ENCODE measurements at places on chromosomes 3 and 15.
A peak's percentile ranks its signal among the peaks of the same experiment; 100 is the strongest.

DNA sequence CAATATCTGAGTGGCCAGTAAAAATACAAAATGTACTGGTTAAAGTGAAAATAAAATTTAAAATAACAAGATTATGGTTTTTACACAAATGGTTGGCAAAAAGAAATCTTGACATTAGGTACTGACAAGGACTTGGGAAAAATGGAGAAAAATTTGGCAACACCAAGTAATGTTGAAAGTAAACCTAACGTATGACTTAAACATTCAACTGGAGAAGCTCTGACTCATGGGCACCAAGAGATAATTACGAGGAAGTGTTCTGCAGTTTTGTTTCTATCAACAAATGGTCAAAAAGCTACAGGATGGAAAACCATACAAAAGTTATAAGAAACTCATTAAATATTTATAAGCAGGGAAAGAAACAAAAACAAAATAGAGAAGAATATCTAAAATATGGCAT is 177.7 kb downstream of the ZNF385D start:
- no peak for DNase-seq

DNA sequence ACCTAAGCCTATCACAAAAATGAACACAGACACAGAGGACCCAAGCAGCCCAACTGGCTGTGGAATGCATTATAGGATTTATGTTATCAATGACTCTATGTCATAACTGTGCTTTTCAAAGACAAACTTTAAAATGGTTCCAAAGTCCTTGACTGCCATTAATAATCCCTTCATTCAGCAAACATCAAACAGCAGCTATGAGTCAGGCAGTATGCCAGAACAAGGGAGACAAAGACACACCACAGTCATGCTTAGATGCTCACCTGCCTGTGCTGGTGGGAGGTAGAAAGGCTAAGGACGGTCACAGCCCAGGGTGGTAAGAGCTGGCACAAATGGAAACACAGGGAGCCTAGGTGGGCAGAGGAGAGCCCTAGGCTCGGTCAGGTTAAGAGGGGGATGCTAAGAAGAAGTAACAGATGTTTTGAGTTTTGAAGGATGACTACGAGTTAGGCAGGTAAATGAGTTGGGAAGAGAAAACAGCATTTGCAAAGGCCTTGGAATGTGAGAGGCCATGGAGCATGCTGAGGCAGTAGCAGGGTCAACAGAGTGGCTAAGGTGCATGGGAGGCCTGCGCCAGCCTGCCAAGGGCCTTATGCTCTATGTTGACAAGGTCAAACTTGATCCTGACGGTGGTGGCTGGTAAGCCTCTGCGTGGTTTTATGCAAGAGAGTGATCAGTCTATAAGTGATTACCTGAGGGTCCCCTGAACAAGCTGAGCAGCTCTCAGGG is 23.0 kb downstream of the NMNAT3 start:
- no peak for DNase-seq

GRCh38 chr15:50765195-50765967 is at the start of gene SPPL2A:
Gene SPPL2A, minus strand, starts transcription at chr15:50765706. Its CDS starts 173 bp downstream, at chr15:50765533.
- peak; percentile 73 for DNase-seq

GRCh38 chr3:171159024-171159821 is 132.7 kb upstream of the SLC2A2 start:
- no peak for DNase-seq

DNA sequence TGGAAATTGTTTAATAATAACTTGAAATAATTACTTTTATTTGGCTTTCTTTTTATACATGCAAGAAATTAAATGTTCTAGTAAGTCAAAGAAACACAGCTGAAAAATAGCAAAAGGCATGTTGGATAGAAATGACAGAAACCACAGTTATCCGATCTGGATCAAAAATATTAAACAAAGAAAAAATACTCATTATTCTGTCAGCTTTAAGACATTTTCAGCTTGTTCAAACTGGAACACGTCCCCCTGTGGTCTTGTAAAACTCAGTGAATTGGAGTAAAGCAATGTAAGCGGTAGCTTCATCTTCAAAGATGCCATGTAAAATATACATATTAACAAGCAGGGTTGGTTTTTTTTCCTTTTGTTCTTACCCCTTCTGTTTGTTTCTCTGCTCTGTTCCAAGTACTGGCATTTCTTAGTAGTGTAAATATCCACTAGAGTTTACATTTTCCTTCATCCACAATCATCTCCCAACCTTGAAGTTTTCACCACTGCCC is 223.4 kb downstream of the IGSF11 start:
- no peak for DNase-seq

DNA sequence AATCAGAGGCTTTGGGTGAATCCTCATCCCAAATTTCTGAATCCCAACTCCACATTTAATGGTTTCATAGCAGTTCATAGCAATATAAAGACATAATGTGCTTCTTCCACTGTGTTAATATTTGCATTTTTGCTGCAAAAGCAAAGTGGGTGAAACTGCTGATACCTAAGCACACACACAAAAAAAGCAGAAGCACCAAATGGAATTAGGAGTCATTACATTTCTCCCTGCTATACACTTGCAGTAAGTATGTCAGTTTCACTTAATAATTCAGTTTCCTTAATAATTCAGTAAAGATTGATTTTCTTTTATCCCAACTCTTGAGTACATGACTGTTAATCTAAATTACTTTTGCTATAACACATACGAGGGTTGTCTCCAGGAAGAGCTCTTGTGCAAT is 48.9 kb upstream of the ALCAM start:
- no peak for DNase-seq

GRCh38 chr3:59186725-59187124 is 136.9 kb upstream of the CFAP20DC start:
- DNase-seq: no peak

- DNase-seq: no peak
These were observed 3.3 kb downstream of the PAK6 start for GRCh38 chr15:40242213-40242599.

Measured in AG09319 (cell line).